ENCODE measurements at places on chromosomes 13 and 19.
A peak's percentile ranks its signal among the peaks of the same experiment; 100 is the strongest.

DNA sequence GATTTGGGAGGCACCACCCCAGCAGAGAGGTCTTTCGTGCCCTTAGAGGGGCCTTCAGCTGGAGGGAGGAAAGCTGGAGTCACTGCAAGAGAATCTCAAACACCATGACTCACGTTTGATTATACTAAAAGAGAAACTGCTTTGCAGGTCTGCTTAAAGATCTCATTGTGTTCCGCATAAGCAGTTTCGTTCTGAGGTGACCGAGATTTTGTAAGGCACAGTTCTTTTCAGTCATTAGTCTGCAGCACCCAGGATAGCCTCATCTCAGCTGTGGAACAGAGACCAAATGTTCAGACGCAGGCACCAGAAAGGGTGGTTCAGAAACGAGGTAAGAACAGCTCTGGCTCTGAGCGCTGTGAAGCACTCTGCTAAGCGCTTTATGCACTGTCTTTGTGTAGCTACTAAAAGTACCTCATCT is 71.2 kb upstream of the GTF3A start:
- DNase-seq: no peak

DNA sequence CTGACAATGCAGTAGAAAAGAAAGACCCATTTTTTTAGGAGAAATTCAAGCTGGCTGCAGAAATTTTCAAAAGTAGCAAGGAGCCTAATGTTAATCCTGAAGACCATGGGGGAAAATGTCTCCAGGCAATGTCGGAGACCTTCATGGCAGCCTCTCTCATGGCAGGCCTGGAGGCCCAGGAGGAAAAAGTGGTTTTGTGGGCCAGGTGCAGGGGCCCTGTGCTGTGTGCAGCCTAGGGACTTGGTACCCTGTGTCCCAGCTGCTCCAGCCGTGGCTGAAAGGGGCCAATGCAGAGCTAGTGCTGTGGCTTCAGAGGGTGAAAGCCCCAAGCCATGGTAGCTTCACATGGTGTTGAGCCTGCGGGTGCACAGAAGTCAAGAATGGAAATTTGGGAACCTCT is 4.1 kb downstream of the ALG11 start:
- DNase-seq: no peak

GRCh38 chr13:26837997-26838396 is 77.4 kb upstream of the GPR12 start:
- DNase-seq: no peak

- peak; percentile 32 for DNase-seq
Measured at GRCh38 chr13:100513987-100514670, 74.5 kb downstream of the GGACT start.

GRCh38 chr19:46489445-46490272 is 6.0 kb downstream of the PNMA8B start:
- DNase-seq: peak; percentile 70

- no peak for DNase-seq
Measured at GRCh38 chr13:29977476-29978120, 127.2 kb upstream of the UBL3 start.

Measured in foreskin fibroblast (primary cell).